ENCODE measurements at places on chromosomes 1 and 21. TPM values are rescaled to one million over a fixed set of nuclear protein-coding genes. Genes with fewer than 3 reads are reported as not detected.

The C1orf167 gene
- not detected for total RNA-seq

The AADACL3 gene
- total RNA-seq: not detected

The FCRL6 gene
- not detected for total RNA-seq

The LENEP gene
- not detected for total RNA-seq

The PDE9A gene
- total RNA-seq: 1.9 TPM

The S100A7 gene
- total RNA-seq: not detected

The PROX1 gene
- under 0.01 TPM for total RNA-seq

The GOLT1A gene
- not detected for total RNA-seq

The SLC25A44 gene
- total RNA-seq: 11.2 TPM

The S100A12 gene
- total RNA-seq: not detected
